Ovary (tissue), 10 donors: ENCODE measurements at places on chromosomes 7 and 10. TPM values are rescaled to one million over a fixed set of nuclear protein-coding genes. Genes with fewer than 3 reads are reported as not detected.

- DNase-seq = no peak
- peaks cover 3% of the 10 kb centered on the region for H3K4me1 ChIP-seq
- no peaks in the 10 kb centered on the region for H3K27me3 ChIP-seq
Observed at GRCh38 chr10:133422223-133422806, 2.1 kb downstream of the SPRN start.

DNA sequence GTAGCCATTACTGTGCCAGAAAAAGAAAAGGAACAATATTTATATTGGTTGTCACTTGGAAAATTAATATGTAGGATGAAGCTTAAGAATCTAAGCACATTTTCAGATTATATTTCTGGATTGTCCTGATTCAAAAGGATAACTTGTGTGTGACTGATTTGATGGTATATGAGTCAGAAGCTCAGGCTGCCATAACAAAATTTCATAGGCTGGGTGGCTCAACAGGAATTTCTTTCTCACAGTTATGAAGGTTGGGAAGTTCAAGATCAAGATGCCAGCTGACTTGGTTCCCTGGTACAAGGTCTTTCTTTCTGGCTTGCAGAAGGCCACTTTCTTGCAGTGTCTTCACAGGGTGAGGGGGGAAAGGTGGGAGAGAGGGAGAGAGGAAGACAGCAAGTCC is 108.5 kb downstream of the ST7 start:
- no peak overlapping the region for H3K27ac ChIP-seq
- no peak overlapping the region for H3K4me3 ChIP-seq
- DNase-seq = no peak
- no peaks in the 10 kb centered on the region for H3K36me3 ChIP-seq
- no peaks in the 10 kb centered on the region for H3K27me3 ChIP-seq

Gene ZNF365
- total RNA-seq = 0.20 TPM

Gene C7orf33
- total RNA-seq = not detected

GRCh38 chr10:76080991-76081390 is 649.6 kb downstream of the LRMDA start:
- no peak for DNase-seq
- H3K27ac ChIP-seq = no peak overlapping the region
- no peaks in the 10 kb centered on the region for H3K27me3 ChIP-seq
- no peak overlapping the region for H3K4me3 ChIP-seq

- H3K27me3 ChIP-seq = no peaks in the 10 kb centered on the region
- H3K36me3 ChIP-seq = no peaks in the 10 kb centered on the region
- no peak for DNase-seq
- no peak overlapping the region for H3K27ac ChIP-seq
Observed at GRCh38 chr7:86963599-86964230, 95.7 kb downstream of the ELAPOR2 start.

DNA sequence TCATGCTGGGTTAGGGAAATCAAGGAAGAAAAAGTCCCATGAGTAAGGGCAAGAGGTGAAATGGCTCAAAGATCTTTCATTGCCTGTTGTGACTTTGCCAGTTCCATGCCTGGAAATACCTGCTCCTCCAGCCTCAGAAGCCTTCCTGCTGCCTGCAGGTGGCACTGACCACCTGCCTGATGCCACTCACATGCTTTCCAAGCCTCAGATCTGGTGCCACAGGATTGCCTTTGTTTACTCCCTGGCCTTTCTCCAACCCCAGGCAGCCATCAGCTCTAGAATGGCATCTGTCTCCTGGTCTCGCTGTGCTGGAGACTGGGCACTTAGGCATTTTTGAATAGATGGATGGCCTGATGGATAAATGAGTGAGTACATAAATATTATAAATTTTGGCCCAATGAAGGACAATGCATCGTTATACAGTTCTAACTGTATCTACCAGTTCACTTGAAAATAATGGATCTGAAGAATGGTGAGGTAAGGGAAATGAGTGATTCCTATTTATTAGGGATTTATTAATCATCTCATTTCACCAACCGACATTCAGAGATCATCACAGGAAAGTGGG is 657.2 kb downstream of the INHBA start:
- H3K4me3 ChIP-seq = no peak overlapping the region
- H3K36me3 ChIP-seq = no peaks in the 10 kb centered on the region
- no peak overlapping the region for H3K27ac ChIP-seq
- no peaks in the 10 kb centered on the region for H3K4me1 ChIP-seq

Gene PEX1
- total RNA-seq = 14.5 TPM

DNA sequence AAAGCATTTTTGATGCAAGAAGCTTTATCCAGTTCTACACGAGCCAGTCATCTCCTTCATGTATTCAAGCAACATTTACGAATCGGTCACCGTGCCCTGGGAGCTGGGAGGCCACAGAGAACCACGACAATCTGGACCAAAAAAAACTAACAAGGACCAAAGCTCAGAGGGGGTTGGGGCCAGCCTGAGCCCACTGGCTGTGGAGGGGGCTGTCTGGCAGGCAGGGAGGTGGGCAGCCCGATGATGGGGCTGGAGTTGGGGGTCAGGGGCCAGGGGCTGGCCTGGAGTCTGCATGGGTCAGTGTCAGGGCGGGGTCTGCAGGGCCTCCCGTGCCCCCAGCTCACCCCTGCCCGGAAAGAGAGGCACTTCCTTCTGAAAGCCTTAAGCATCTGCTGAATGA is 12.5 kb upstream of the GRIFIN start:
- no peak overlapping the region for H3K27ac ChIP-seq
- no peaks in the 10 kb centered on the region for H3K27me3 ChIP-seq
- no peak overlapping the region for H3K4me3 ChIP-seq
- no peaks in the 10 kb centered on the region for H3K36me3 ChIP-seq

DNA sequence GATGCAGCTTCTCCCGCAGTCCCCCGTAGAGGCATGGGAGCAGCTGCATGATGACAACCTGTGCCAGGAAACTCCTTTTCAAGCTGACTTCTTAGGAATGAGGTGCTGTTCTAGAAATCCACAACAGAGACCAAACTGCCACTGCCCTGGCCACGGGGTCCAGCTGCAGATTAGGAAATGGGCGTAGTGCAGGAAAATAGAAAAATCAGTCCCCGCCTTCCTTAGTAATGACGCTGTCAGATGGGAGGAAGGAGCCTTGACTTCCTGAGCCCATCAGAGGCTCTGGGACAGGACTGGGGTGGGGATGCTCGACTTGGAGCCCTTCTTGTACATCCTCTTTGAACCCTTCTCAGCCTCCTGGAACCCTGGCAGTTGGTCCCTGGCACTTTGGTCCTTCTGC is 227.8 kb upstream of the GRB10 start:
- H3K4me1 ChIP-seq = no peaks in the 10 kb centered on the region
- no peaks in the 10 kb centered on the region for H3K27me3 ChIP-seq
- no peak overlapping the region for H3K27ac ChIP-seq
